ENCODE measurements at places on chromosomes 5 and 9.

GRCh38 chr5:54276048-54276447, 34.3 kb downstream of the ARL15 start:
- no peaks in the 10 kb centered on the region for H3K27me3 ChIP-seq
- no peak for DNase-seq
- H3K27ac ChIP-seq: no peak overlapping the region
- no peaks in the 10 kb centered on the region for H3K36me3 ChIP-seq
- no peaks in the 10 kb centered on the region for H3K4me1 ChIP-seq

- DNase-seq: no peak
- H3K4me3 ChIP-seq: no peak overlapping the region
- H3K36me3 ChIP-seq: no peaks in the 10 kb centered on the region
- H3K27ac ChIP-seq: no peak overlapping the region
- no peaks in the 10 kb centered on the region for H3K4me1 ChIP-seq
- H3K27me3 ChIP-seq: no peaks in the 10 kb centered on the region
Measured at GRCh38 chr9:131899296-131900228, 159.7 kb upstream of the RAPGEF1 start.

- H3K4me3 ChIP-seq: peak overlapping the region; percentile 63
- peak; percentile 91 for DNase-seq
- peak overlapping the region; percentile 86 for H3K27ac ChIP-seq
- H3K4me1 ChIP-seq: peaks cover 40% of the 10 kb centered on the region
- no peaks in the 10 kb centered on the region for H3K36me3 ChIP-seq
Measured at GRCh38 chr5:72848474-72849428, 32.3 kb downstream of the TNPO1 start.

GRCh38 chr5:28927559-28928326, 1889.4 kb upstream of the CDH9 start:
- H3K27ac ChIP-seq: no peak overlapping the region
- no peaks in the 10 kb centered on the region for H3K36me3 ChIP-seq
- DNase-seq: no peak
- no peaks in the 10 kb centered on the region for H3K27me3 ChIP-seq
- no peaks in the 10 kb centered on the region for H3K4me1 ChIP-seq

DNA sequence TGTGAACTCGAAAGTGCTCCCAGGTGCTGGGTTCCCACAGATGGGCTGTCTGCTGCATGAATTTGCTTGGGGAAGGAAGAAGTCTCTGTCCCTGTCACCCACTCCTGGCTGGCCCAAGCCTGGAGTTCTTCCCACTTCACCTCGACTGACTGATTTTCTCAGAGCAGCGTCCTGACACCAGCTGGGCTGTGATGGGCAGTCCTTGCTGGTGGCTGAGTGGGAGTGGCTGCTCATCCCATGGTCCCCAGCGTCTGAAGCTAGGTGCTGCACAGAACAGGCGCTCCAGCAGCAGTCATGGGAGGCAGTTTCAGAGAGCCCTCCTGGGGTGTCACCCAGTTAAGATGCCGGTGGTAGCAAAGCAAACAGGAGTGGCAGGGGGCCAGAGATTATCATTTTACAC, 10.1 kb upstream of the NEURL1B start:
- no peaks in the 10 kb centered on the region for H3K4me1 ChIP-seq
- H3K27ac ChIP-seq: no peak overlapping the region
- no peaks in the 10 kb centered on the region for H3K36me3 ChIP-seq

DNA sequence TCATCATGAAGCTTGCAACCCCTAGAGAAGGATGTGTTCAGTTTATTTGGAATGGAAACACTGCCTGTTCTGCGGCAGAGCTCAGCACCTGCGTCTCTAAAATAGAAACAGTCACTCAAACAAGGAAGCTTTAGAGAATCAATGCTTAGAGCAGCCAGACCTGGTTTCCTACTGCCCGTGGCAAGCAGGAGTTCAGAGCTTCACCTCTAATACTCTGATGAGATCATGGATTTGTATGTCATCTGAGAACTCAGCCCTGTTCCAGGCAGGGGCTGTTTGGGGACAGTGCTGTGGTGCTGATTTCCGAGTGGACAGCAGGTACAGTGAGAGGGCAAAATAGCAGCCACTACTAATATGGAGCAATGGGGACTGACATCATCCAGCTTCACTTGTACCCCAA, 236.0 kb upstream of the IRX1 start:
- H3K27me3 ChIP-seq: no peaks in the 10 kb centered on the region
- no peak for DNase-seq
- no peak overlapping the region for H3K4me3 ChIP-seq
- no peak overlapping the region for H3K27ac ChIP-seq
- no peaks in the 10 kb centered on the region for H3K36me3 ChIP-seq

DNA sequence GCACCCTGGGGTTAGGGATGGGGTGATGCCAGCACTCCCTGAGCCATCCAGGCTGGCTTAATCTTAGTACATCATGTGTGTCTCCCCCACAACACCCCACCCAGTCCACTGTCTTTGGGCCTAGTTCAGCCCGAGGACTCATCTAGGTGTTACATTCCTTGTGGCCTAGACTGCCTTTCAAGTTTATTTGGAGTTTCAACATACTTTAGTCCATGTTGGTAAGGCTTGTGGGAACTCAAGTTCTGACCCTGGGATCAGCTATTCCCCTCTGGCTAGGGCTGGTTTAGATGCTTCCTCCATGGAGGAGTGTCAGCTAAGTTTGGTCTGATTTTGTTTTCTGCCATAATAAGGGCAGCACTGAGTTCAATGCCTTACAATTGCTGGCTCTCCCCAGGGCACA, 302.4 kb downstream of the SMARCA2 start:
- no peaks in the 10 kb centered on the region for H3K27me3 ChIP-seq
- H3K4me3 ChIP-seq: no peak overlapping the region
- no peak for DNase-seq
- no peak overlapping the region for H3K27ac ChIP-seq

DNA sequence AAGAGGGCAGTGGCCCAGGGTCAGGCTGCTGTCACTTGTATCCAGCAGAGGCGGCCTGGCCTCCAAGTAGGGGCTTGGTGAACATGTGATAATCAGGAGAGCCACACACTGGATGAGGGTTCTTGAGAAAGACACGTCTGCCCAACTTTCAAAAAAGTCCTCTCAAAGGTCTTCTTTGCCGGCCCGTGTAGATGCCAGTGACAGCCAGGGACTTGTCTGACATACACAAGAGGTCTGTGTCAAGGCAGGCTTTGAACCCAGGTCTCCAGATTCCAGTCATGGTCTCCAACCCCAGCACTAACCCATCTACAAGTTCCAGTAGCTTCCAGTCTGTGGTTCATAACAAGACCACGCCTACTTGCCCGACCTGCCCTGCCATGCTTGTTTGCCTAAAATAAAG, 7.9 kb upstream of the AMBP start:
- H3K36me3 ChIP-seq: no peaks in the 10 kb centered on the region
- H3K27ac ChIP-seq: no peak overlapping the region
- H3K4me1 ChIP-seq: no peaks in the 10 kb centered on the region
- H3K27me3 ChIP-seq: no peaks in the 10 kb centered on the region

GRCh38 chr9:95610006-95610785, 93.4 kb upstream of the PTCH1 start:
- DNase-seq: no peak
- no peak overlapping the region for H3K27ac ChIP-seq
- H3K4me3 ChIP-seq: no peak overlapping the region
- H3K36me3 ChIP-seq: no peaks in the 10 kb centered on the region
- no peaks in the 10 kb centered on the region for H3K27me3 ChIP-seq
- no peaks in the 10 kb centered on the region for H3K4me1 ChIP-seq

- H3K27me3 ChIP-seq: no peaks in the 10 kb centered on the region
- no peak overlapping the region for H3K27ac ChIP-seq
- DNase-seq: no peak
- no peak overlapping the region for H3K4me3 ChIP-seq
- no peaks in the 10 kb centered on the region for H3K4me1 ChIP-seq
- H3K36me3 ChIP-seq: no peaks in the 10 kb centered on the region
Measured at GRCh38 chr5:100595152-100595811, 60.1 kb downstream of the FAM174A start.

DNA sequence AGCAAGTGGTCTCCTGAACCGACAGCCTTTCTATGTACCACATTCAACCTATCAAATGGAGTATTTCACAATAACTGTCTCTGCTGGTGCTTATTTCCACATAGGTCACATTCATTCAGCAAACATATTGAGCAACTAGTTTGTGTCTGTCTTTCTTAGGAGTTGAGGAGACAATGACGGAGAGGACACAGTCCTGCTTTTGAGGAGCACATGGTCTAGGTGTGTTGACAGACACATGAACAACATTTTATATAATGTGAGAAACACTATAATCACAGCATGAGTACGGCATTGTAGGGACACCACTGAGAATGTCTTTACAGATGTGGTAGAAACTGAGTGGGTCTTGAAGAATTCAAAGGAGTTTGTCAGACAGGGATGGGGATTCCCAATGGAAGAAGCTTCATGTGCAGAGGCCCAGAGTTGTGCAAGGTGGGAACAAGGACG, 28.5 kb downstream of the NFIL3 start:
- no peak overlapping the region for H3K4me3 ChIP-seq
- no peaks in the 10 kb centered on the region for H3K36me3 ChIP-seq
- no peaks in the 10 kb centered on the region for H3K27me3 ChIP-seq
- H3K27ac ChIP-seq: no peak overlapping the region
- H3K4me1 ChIP-seq: no peaks in the 10 kb centered on the region

- no peaks in the 10 kb centered on the region for H3K4me1 ChIP-seq
- no peaks in the 10 kb centered on the region for H3K36me3 ChIP-seq
- H3K27me3 ChIP-seq: no peaks in the 10 kb centered on the region
- no peak overlapping the region for H3K27ac ChIP-seq
- H3K4me3 ChIP-seq: no peak overlapping the region
Measured at GRCh38 chr5:103013933-103014552, 105.9 kb downstream of the GIN1 start.

GRCh38 chr9:127200106-127200862, 64.3 kb upstream of the GARNL3 start:
- H3K4me3 ChIP-seq: no peak overlapping the region
- H3K4me1 ChIP-seq: peaks cover 16% of the 10 kb centered on the region
- no peaks in the 10 kb centered on the region for H3K27me3 ChIP-seq
- H3K27ac ChIP-seq: no peak overlapping the region
- no peaks in the 10 kb centered on the region for H3K36me3 ChIP-seq

GRCh38 chr5:83396662-83397061, 74.9 kb upstream of the VCAN start:
- H3K27me3 ChIP-seq: no peaks in the 10 kb centered on the region
- H3K4me3 ChIP-seq: no peak overlapping the region
- no peak overlapping the region for H3K27ac ChIP-seq
- no peaks in the 10 kb centered on the region for H3K36me3 ChIP-seq

DNA sequence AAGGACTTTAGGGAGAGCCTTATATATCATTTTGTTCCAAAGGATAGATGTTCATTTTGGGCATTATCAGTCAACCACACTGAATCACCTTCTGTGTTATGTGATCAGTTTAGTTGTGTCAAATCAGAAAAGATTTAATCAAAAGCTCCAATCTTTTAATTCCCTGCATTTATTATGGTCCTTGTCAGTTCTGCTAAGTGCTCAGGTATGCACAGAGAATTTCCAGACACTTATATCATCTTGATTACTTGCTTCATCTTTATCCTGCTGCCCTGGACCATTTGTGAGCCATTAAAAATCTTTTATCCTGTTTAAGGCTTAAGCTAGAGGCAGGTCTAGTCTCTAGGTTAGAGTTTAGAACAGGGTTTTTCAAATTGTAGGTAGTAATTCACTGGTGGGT, 179.1 kb downstream of the CWC27 start:
- H3K27me3 ChIP-seq: no peaks in the 10 kb centered on the region
- H3K4me3 ChIP-seq: no peak overlapping the region
- H3K36me3 ChIP-seq: no peaks in the 10 kb centered on the region
- H3K4me1 ChIP-seq: no peaks in the 10 kb centered on the region

- no peaks in the 10 kb centered on the region for H3K27me3 ChIP-seq
- no peak overlapping the region for H3K4me3 ChIP-seq
Measured at GRCh38 chr9:111300140-111300735, 29.8 kb downstream of the OR2K2 start.
